Fibroblast of skin of right quadriceps (primary cell): ENCODE measurements at places on chromosomes 2 and 18.

DNA sequence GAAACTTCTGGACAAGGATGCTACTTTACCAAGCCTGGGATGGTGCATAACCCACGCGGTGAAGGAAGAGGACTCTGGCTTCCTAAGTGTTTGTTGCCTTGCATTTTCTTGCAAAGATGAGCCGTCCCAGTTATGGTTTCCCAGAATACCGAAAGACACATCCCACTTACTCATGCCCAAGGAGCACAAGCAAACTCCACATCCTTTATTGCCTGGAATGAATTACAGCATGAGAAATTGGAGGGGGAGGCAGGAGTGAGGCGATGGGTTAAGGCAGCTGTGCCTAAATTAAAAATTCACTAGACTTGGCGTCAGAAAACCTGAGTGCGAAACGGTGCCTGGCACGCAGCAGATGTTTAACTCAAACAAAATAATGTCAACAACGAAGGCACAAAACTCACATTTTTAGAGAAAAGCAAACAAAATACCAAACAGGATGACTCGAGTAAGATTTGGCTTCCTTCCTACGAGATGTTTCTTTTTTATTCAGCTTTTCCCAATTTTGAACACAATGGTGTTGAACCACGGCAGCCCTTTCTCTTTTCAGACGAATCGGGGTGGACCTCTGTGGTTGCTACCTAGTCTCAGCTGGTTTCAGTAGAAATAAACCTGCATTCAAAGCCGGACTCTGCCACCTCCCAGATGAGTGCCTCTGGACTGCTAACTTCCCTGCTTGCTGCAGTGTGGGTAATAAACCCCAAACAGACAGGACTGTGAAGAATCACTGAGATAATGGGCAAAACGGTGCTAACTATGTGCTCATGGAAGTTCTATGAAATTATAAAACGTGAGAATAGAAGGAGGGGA lies 100.3 kb upstream of the NCK2 start:
- DNase-seq: peak; percentile 59

DNA sequence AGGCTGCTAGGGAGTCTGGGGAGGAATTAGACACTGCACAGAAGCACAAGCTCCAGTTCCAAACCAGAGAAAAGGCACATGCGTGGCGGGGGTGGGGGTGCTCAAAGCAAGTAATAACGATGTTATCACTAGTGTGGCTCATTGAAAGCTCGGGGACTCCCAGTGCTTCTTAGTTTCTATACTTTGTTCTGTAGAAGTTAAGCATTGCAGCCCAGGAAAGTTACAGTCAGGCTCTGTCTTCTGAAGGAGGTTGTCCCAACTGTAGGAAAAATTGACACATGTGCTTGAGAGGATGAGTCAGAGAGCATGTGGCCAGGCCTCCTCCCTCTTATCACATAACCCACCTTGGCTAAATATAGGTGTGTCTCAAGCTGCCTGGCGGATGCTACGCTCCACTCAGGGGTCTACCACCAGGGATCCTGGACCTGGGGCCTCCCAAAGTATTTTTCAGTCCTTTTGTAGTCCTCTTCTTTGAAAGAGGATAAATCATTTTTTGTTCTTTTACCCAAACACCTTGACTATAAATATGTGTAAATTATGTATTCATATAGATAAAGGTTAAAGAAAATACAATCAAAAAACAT lies 3.8 kb downstream of the GALNT5 start:
- DNase-seq: peak; percentile 58

DNA sequence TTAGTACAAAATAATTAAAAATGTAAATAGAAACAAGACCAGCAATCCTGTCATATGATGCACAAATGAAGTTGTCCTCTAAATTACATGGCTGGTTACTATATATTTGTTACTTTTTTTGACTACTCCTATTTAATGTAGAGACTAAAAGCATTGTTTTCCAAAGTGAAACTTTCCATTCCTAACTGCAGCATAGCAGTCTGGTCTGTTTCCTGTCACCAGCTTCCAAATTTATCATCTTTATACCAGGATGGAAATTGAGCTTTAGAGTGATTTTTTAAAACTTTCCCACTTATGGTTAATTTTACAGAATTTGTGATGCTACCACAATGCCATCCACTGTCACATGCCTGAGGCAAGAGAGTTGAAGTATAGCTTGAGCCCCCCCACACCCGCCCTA lies 33.5 kb upstream of the RAB27B start:
- DNase-seq: peak; percentile 26

DNA sequence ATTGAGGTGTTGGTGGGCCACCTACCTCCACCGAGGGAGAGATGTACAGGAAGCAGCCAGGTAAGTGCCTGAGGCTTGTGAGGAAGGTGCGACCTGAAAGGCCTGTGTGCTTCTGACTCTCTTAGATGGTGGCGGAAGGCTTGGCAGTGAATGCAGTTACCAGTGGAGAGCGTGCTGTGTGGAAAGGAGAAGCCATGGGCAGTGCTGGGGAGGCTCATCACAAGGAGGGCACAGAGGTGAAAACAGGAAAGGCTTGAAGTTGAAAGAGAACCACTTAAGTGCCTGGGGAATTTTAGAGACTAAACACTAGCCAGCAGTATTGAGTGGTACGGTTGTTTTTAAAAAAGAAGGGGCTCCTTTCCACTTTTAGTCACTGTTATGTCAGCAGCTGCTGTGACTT lies 130.9 kb downstream of the ZNF407 start:
- no peak for DNase-seq

GRCh38 chr2:188527141-188527540 lies 235.5 kb downstream of the GULP1 start:
- peak; percentile 39 for DNase-seq

GRCh38 chr2:119478188-119478977 lies 45.9 kb downstream of the SCTR start:
- DNase-seq: no peak

GRCh38 chr2:12548906-12549305 lies 167.8 kb upstream of the TRIB2 start:
- DNase-seq: peak; percentile 24

- no peak for DNase-seq
Observed at GRCh38 chr2:118209727-118210126, 121.5 kb downstream of the INSIG2 start.

- no peak for DNase-seq
Observed at GRCh38 chr18:44695503-44695902, 14.8 kb downstream of the SETBP1 start.

DNA sequence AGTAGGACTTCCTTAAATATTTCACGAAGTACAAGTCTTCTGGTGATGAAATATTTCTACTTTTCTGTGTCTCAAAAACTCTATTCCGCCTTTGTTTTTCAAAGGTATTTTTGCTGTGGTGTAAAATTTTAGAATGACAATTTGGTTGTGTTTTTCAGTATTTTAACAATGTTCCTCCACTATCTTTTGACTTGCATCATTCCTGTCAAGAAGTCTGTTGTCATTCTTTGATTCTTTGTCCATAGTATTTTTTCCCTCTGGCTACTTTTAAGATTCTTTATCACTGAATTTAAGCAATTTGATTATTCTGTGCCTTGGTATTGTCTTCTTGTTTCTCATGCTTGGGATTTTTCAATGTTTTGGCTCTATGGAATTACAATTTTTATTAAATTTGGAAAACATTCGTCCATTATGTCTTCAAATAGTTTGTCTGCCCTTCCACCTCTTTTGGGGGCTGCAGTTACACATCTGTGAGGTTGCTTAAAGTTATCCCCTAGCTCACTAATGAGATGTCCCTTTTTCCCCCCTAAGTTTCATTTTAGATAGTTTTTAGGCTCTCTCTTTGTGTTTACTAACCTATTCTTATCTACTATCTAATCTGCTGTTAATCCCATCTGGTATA lies 76.0 kb downstream of the CAB39 start:
- DNase-seq: no peak

- no peak for DNase-seq
Observed at GRCh38 chr2:17398770-17399169, 119.5 kb downstream of the RAD51AP2 start.

- DNase-seq: no peak
Observed at GRCh38 chr18:6222271-6222670, 192.4 kb downstream of the L3MBTL4 start.

- peak; percentile 47 for DNase-seq
Observed at GRCh38 chr2:18900691-18901141, 311.3 kb upstream of the NT5C1B start.

DNA sequence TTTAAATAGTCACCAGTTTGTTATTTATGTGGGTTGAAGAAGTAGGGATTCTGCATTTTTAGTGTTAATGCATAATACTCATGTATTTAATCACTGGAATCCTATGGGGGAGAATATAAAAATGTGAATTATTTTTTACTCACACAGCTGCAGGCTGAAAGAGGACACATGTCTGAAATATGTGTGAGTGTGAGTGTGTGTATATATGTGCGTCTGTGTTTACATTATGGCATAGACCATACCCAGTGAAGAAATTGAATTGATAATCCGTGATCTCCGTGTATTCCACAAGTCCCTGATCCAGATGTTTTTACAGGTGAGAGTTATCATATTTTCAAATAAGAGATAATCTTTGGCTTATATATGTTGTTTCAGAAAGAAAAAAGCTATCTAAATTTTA lies 225.3 kb downstream of the ICOS start:
- DNase-seq: no peak

- peak; percentile 34 for DNase-seq
Observed at GRCh38 chr18:31648966-31649429, 35.4 kb downstream of the B4GALT6 start.

DNA sequence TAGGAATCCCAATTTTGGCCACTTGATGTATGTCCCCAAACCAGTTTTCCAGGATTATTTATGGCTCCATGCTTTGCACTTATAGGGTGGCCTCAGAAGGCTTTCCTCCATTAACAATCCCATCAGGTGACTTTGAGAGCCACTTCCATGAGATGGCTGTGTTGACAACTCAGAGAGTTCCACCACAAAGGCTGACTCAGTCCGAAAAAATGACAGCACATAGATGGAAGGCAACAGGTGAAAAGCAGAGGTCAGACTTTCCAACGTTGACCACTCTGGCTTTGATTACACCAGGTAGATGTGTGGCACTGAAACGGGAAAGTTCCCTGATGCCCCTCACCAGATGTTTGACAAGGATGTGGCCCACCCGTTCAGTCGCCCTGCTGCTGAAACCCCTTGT lies 431.4 kb upstream of the TNP1 start:
- no peak for DNase-seq

DNA sequence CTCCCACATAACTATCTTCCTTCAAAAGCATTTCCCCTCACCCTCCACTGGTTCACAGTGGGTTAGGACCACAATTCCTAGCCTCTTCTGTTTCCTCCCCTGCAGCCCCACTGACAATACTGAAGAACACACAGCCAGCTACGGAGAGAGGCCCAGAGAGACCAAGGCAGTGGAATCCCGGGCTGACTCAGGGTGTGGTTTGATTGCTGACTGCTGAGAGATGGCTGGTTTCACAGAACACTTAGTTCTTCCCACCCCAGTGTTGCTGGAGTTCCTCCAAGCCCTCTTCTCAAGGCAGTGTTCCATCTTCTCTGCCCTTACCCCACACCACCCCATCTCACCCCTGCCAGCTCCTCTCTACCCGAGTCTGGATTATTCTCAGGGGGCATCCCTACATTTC lies 43.3 kb upstream of the ZFP36L2 start:
- peak; percentile 78 for DNase-seq

DNA sequence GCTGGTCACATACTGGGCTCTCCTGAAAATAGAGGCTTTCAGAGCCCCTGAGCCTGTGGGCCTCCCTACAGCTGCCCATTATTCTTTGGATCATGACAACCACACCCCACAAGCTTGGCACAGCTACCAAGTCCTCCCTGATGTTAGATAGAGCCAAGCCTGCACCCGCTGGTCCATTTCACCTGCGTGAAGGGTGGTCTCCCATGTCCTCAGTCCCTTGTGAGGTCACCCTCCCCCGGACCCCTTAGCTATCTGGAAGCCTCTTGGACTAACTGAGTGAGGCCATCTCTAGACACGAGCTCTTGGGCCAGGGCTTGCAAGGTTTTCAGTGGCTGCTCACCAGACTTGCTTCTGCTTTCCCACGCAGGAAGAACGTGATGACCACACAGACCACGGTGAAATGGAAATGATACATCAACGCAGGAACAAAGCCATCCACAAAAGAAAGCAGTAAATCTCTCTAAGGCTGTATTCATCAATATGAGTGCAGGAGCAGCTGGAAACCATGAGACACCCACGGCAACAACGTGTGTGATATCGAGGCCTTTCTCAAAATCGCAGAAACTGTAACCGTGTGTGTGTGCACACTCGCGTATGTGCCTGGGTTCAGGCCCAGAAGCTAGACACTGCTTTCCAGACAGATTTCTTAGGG lies 10.1 kb upstream of the MAL start:
- DNase-seq: no peak

- DNase-seq: no peak
Observed at GRCh38 chr2:28726177-28726576, 25.5 kb upstream of the PPP1CB start.

GRCh38 chr2:10792001-10792634 lies 20.5 kb downstream of the PDIA6 start:
- DNase-seq: no peak

- no peak for DNase-seq
Observed at GRCh38 chr2:199679883-199680282, 171.1 kb downstream of the FTCDNL1 start.

- no peak for DNase-seq
Observed at GRCh38 chr2:86226636-86227520, 27.6 kb downstream of the MRPL35 start.

- no peak for DNase-seq
Observed at GRCh38 chr18:52408800-52409302, 68.9 kb downstream of the DCC start.

- DNase-seq: peak; percentile 53
Observed at GRCh38 chr2:234770031-234770506, 181.7 kb upstream of the SH3BP4 start.

- DNase-seq: no peak
Observed at GRCh38 chr18:59961070-59961469, 61.3 kb downstream of the PMAIP1 start.

GRCh38 chr2:143680885-143681405 lies 551.7 kb downstream of the ARHGAP15 start:
- no peak for DNase-seq

DNA sequence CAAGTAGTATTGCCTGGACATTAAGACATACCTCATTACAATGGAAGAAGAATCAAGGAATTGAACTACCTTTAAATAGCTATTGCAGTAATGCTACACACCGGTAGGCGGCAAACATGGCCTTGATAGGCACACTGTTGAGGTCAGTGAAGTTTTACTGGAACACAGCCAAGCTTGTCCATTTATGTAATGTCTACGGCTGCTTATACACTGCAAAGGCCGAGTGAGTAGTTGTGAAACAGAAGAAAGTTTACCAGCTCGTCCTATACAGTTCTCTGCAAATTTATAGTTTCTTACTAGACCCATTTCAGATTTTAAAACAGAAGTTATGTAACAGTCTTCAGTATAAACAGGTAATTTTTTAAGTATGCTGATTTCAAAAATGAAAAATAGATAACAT lies 38.8 kb downstream of the PPP4R1 start:
- peak; percentile 88 for DNase-seq

DNA sequence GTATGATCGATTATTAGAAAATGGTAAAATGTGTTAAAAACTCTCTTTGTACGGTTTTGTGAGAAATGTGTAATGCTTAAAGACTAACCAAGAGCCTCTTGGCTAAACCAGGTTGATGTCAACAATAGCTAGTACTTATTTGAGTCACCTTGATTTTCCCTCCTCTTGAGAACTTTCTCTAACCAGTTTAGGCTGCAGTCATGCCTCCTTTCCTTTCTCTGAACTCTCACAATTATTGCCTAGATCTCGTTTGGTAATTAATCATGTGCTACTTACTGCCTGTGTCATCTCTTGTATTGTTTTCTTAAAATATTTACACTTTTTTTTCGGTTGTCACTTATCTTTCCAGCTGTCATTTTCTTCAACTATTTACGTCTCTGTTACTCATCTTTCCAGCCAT lies 1.1 kb upstream of the EPC2 start:
- DNase-seq: no peak

- DNase-seq: no peak
Observed at GRCh38 chr18:36120297-36120696, 8.8 kb downstream of the SLC39A6 start.

GRCh38 chr2:221850076-221850475 lies 278.0 kb upstream of the EPHA4 start:
- no peak for DNase-seq
